ENCODE measurements at places on chromosomes 11 and 22.

GRCh38 chr22:39467390-39467895 lies 10.6 kb downstream of the MGAT3 start:
- DNase-seq, result no peak

GRCh38 chr22:46148816-46149511 lies 1.4 kb upstream of the PPARA start:
- no peak for DNase-seq

- DNase-seq, result no peak
Measured at GRCh38 chr11:31826536-31827438, 15.7 kb upstream of the PAX6 start.

DNA sequence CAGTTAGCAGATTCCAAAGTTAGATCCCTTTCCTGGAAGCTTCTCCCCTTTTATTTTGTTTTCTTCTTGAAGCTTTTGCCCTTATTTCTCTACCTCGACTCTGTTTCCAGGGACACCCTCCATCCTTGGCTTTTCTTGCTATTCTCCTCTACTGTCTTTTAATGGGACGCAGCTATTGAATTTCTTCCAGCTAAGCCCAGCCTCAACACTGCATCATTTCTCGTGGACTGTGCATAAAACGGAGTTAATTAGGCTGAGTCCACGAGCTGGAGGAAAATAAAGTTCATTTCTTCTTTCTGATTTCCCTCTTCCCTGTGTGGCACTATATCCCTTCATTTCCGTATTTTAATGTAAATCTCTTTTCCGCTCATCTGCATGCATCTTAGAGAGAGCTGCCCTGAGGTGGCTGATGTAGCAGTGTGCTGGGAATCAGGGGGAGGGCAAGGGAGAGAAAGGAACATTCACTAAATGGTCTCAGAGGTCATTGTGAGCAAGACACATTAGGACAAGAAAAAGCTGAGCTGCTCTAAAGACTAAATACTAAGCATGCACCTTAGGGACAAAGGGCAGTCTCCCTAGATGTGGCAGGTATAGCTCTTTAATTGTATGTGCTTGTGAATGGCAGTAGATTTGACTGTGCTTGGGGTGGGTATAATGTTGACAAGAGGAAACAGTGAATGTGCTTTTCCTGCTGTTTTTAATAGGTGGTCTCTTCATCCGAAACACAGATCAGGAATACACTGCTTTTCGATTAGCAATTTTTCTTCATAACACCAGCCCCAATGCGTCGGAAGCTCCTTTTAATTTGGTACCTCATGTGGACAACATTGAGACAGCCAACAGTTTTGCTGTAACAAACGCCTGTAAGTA lies 1.9 kb downstream of the GRIA4 start:
- DNase-seq, result no peak

DNA sequence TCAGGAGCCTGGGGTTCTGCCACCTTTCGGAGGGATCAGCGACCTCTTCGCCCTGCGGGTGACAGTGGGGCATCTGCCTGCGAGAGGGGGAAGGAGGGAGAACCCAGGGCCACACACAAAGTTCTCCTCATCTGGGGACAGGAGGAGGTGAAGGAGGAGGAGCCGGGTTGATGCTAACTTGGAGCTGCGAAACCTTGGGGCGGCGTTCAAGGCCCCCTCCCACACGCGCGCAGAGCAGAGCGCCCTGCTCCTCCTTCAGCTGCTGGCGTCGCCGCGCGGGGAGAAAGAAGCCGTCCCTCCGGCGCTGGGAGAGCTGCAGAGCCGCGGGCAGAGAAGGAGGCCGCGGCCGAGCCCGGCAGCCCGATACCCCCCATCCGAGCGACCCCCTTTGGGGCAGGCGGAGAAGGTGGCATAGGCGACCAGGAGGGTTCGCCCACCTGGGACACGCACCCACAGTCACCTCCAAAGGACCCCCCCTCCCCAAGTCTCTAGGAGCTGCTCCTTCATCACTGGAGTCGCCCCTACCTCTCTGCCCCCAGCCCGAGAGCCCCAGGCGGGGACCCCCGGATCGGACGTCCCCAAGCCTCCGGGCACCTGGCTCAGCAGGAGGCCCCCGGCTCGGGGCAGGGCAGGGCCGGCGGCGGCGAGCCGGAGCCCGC lies at the start of gene RASD2:
Gene RASD2 (plus strand): TSS at position 237 of the 659 bp plus-strand sequence. CDS start 5,979 bp downstream, outside the sequence.
- DNase-seq, result no peak

All from left renal cortex interstitium (tissue), 4 donors.